Kidney glomerular epithelial cell (primary cell): ENCODE measurements at places on chromosomes 4 and X.

GRCh38 chr4:35972814-35973213 lies 271.5 kb downstream of the ARAP2 start:
- no peak for DNase-seq

DNA sequence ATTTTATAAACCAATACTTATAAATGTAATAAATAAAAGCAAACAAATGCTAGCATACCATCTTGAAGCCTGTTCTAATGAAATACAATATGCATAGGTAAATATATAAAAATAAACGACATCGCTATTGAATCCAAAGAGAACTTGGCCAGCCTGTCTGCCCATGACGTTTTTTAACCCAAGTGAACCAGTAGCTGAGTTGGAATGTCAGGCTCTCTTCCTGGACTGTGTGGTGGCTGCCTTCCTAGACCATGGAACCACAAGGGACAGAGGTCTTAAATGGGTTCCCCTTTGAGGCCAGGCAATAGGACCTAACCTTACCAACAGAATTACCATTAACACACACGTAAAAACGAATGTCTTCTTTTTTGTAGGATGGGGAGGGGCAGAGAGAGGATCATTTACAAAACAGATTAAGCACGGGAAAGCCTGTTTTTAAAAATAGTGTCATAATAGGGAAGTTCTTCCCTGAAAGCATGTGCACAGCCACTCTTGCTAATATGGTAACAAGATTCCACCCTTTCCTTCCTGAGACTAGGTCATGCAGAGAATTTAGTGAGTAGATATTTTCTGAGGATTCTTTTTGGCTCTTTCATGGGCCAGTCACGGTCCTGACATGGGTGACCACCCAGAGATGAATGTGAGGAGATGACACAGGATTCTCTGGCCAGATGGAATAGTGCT lies 69.4 kb upstream of the ACSL1 start:
- no peak for DNase-seq

DNA sequence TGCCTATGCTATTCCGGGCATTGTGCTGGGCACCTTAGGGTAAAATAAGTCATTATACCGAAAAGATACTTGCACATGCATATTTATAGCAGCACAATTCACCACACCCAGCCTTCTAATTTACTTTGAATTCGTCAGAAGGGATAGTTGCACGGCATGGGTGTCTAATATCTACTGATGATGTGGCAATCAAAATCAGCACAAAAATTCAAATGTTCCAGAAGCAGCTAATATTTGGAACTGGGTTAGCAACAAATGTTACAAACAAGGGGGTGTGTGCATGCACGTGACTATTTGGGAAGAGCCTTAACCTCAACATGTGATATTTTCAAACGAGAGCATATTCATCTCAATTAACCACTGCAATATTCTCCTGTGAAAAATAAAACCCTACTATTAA lies 79.7 kb upstream of the PRSS48 start:
- DNase-seq, result no peak

DNA sequence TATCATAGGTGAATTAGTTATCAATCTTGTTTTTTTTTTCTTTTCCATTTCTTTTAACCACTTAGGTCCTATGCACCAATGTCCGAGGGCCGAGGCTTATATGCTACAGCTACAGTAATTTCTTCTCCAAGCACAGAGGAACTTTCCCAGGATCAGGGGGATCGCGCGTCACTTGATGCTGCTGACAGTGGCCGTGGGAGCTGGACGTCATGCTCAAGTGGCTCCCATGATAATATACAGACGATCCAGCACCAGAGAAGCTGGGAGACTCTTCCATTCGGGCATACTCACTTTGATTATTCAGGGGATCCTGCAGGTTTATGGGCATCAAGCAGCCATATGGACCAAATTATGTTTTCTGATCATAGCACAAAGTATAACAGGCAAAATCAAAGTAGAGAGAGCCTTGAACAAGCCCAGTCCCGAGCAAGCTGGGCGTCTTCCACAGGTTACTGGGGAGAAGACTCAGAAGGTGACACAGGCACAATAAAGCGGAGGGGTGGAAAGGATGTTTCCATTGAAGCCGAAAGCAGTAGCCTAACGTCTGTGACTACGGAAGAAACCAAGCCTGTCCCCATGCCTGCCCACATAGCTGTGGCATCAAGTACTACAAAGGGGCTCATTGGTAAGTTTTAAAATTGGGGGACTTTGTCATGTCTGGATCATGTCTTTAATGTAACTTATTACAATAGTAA lies 250.7 kb downstream of the RAPGEF2 start:
- DNase-seq, result no peak

GRCh38 chr4:138300616-138301015 lies 58.5 kb upstream of the SLC7A11 start:
- no peak for DNase-seq

GRCh38 chr4:183304538-183304937 lies 15.5 kb downstream of the CLDN22 start:
- DNase-seq, result no peak
